ENCODE measurements at places on chromosomes 1 and 21.
A peak's percentile ranks its signal among the peaks of the same experiment; 100 is the strongest.

DNA sequence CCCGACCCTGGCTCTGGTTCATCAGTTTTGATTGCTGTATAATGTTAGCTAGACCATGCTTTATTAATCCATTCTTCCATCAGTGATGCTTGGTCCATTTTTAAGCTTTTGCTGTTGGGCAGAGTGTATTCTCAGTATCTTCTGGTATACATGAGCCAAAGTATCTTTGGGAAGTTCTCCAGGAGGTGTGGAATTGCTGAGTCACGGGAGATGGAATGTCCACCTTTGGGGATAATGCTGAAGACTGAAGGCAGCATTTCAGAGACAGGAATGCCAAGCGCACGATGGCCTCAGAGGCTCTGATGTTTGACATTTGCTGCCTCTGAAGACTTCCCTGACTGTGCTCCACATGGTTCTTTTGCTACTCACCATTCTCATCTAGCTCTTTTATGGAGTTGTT lies 266.3 kb upstream of the KAZN start:
- no peak for DNase-seq

- peak; percentile 53 for DNase-seq
These were observed 8.3 kb downstream of the SDE2 start for GRCh38 chr1:225990705-225991464.

GRCh38 chr1:198156745-198157240 lies at the start of gene NEK7:
Gene NEK7, plus strand, starts transcription at chr1:198156998. Its CDS starts 75,583 bp downstream, at chr1:198232581.
- peak; percentile 57 for DNase-seq

DNA sequence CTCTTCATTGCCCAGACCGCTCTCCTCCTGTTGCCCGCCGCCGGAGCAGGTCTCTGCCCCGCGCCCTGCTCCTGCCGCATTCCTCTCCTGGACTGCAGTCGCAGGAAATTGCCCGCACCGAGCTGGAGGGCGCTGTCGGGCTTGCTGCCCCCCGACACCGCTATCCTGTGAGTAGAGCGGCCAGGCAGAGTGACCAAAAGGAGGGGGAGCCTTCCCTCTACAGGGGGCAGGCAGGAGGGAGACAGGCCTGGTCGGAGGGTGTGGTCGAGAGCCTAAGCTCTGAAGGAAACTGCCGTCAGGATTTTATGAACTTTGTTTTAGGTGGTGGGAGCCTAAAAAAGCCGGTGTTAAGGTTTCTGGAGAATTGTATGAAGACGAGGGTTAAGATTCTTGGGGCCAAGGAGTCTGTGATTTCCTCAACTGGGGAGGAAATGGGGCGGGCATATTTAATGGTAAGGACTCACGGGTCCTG lies 517 bp downstream of the LRIG2 start:
- DNase-seq: no peak

DNA sequence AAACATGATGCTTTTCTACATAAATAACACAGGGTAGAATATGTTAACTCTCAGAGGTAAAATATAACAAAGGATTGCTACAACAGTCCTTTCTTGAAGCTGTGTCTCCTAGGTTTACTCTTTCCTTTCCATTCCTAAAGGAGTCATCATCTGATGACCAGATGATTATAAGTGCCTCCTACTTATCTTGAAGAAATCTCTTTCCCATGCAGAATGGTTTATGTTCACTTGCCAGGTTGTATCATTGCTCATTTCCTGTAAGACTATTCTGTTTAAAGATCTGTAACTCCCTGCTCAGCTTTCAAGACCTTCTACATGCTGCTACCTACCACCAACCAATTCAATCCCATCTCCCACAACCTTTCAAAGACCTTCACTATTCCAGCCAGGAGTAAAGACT lies 51.5 kb upstream of the PTCH2 start:
- no peak for DNase-seq

- no peak for DNase-seq
These were observed 113.1 kb upstream of the RGS18 start for GRCh38 chr1:192045131-192045530.

- peak; percentile 95 for DNase-seq
These were observed 1.1 kb downstream of the ARHGAP30 start for GRCh38 chr1:161068306-161069234.

DNA sequence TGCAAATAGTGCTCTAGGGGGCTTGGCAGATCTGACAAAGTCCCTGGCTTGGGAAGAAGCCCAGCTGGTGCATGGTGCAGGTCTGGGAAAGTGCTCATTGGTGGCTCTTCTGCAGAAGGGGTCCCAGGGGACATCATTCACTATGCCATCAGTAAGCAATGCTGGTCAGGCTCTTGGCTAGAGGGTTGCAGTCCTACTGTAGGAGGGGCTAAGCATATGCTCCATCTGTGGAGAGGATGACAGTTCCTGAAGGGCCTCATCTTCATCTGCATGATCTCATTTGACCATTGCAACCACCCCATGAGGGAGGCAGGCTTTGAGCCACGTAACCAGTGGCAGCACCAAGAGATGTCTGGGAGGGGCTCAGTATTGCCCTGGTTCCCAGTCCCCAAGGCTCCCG lies 31.5 kb upstream of the VASH2 start:
- no peak for DNase-seq

DNA sequence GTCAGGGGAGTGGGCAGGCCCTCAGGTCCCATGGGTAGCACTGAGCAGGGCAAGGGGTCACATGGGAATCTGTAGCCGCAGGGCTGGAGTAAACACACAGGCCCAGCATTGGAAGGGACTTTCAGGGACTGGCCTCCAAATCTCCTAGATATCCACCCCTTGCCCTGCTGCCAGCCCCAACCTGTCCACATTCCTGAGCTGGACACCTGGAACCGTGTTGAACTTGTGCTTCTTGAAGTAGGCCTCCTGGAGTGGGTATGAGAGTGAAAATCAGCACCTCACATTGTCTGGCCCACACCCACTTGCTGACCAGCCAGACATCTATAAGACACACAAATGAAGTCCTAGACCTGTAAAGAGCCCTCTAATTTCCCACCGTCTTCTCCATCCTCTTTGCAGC lies 7.7 kb downstream of the POMGNT1 start:
- no peak for DNase-seq

DNA sequence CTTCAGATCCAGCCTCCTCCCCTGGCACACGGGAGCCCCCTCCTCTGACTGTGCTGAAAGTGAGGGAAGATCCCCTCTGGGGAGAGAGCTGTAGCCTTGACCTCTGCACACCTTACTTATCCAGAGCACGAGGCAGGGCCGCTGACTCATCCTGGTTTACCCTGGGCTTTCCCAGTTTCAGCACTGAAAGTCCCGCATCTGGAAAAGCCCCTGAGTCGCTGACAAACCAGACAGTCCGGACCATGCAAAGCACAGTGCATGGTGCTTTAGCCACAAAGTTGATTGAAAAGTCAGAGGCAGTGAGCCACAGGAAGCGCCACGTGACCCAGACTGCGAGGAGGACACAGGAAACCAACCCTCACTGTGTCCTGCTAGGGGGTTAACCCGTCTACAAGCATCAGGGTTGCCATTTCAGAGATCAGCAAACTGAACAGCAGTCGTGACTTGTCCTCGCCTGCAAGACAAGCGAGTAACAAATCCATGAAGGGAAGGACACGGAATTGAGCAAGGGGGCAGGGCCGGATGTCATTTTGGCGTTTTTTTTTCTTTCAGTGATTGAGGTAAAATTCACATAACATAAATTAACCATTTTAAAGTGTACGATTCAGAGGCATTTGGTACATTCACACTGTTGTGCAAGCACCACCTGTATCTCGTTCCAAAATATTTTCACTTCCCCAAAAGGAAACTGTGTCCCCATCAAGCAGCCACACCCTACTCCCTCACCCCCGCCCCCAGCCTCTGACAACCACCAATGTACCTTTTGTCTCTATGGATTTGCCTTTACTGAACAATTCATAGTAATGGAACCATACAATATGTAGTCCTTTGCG lies 19.9 kb upstream of the IFNGR2 start:
- DNase-seq: peak; percentile 83

DNA sequence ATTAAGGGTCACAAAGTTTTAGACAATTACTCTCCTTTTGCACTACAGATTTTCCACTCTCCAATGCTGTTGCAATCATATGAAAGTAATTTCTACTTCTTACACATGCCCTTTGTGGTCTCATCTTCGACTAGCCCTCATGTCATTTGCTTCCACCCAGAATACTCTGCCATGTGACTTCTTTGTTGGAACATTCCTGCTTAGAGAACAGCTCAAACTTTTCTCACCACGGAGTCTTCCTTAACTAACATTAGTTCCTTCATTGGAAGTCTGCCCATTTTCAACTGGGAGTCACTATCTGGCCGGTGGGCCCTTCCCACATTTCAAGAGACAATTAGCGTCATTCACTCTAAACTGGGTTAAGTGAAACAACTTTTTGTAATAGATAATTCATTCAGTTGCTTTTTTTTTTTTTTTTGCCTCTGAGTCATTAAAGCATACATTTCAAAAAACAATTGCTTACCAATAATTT lies 142.6 kb upstream of the PALMD start:
- DNase-seq: no peak

DNA sequence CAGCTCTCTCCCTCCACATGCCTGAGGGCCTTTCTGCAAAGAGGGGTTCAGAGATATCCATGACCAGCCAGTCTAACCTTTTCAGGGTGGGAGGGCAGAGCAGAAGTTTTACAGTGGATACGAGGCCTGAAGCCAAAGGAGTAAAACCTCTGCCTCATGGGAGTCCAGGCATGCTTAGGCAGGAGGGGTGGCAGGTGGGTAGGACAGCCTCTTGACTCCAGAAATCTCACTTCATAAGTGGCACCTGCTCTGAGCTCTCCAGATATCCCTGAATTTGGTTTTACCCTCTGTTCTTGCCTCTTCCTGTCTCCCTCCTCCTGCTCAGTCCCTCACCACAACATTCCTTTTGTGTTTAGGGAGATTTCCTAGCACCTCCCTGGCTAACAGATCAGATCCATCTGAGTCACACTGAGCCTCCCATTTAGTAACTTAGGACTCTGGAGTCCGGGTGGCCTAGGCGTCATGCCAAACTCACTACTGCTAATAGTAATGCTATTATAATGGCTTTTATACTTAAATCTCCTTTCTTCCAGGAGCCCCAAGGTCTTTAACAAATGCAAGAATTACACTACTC lies 201.0 kb downstream of the HS2ST1 start:
- no peak for DNase-seq
